Esophagus squamous epithelium (tissue), 5 donors: ENCODE measurements at places on chromosomes 2 and 18.

DNA sequence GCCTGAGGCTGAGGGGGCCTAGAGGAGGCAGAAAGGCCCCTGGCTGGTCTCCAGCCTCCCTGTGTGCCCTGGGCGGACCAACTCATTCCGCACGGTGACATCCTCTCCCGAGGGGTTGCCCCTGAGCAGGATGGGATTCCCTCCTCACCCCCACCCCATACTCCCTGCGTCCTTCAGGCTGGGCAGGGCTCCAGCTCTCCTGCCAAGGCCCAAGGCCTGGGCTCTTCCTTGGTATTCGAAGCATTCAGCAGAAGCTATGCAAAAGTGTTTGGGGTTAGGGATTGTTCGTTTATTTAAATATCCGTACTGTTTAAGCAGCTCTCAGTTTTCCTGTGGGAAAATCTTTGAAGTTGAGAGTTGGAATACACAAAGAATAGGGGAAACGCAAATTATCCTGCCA, 113.1 kb upstream of the RAB12 start:
- no peak for DNase-seq

- no peak for DNase-seq
These were observed 43.4 kb downstream of the LHCGR start for GRCh38 chr2:48712151-48712550.

DNA sequence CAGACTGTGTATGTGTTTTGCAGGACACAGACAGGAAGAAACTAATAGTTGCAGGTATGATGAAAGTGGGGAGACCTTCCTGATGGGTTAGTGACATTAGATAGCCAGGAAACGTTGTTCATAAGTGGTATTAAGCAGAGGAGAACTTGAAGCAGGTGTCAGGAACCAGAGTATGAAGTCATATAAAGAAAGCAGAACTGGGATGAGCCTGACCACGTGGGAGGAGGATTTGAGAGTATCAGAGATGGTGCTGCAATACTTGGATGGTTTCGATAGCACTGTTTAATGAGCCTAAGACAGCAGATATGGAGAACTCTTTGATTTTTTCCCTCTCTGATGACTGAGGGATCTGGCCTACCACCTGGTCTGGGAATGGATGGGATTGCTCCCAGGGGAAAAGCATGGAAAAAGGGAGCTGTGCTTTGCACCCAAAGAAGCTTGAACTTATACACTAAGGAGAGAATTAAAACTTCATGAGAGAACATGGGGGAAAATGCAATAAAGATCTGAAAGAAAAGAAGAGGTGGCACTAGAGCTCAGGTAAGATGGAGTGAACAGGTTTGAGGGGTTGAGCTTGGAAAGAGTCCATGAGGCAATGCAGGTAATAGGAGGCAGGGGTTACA, 226.0 kb upstream of the LRRTM1 start:
- DNase-seq, result no peak

DNA sequence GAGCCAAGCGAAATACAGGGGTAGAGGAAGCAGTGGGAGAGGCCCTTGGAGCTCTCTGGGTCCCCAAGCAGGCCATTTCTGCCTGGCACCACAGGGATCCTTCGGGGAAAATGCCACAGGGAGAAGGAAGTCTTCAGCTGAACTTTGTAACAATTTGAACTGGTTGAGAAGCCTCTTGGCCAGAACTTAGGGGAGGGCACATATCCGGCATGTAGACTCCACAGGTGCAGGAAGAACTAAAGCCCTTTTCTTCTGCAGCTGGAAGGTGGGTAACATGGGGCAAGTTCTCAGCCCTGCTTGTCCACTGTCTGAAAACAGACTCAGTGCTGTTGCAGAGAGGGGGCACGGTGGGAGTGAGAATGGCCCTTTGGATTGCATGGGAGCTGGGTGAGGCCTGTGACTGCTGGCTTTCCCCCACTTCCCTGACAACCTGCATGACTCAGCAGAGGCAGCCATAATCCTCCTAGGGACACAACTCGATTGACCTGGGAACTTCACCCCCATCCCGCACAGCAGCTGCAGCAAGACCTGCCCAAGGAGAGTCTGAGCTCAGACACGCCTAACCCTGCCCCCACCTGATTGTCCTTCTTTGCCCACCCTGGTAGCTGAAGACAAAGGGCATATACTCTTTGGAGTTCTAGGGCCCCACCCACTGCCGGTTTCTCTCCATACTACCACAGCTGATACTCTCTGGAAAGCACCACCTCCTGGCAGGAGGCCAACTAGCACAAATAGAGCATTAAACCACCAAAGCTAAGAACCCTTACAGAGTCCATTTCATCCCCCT, 101.6 kb upstream of the FAM136A start:
- DNase-seq, result no peak

DNA sequence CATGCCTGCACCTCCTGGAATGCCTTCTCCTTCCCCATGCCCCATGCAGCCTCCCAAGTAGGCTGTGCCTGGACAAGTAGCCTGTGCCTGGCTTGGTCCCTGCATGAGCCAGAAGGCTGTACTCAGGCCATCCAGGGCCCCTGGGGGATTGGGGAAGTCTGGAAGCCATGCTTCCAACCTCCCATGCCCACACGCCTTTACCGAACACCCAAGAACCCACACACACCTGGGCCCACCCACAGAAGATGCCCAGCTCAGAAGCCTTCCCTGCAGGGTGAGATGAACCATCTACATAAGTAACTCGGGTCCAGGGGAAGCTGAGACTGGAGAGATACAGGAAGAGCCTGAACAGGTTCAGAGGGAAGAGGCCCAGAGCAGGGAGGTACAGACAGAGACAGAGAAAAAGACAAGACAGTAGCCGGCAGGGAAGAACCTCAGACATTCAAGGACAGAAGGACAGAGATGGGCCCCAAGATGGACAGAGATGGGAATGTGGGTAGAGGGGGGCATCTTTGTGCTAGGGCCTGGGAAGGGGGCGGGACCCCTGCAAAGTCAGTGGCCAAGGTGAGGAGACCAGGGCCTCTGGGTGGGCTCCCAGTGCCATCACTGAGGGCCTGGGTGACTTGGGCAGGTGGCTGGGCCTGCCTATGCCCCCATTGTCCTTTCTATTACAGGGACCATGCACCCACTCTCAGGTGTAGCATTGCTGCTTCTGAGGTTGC, 4.3 kb downstream of the BIN1 start:
- no peak for DNase-seq

GRCh38 chr2:208369091-208369490, 37.5 kb upstream of the PTH2R start:
- DNase-seq, result no peak

DNA sequence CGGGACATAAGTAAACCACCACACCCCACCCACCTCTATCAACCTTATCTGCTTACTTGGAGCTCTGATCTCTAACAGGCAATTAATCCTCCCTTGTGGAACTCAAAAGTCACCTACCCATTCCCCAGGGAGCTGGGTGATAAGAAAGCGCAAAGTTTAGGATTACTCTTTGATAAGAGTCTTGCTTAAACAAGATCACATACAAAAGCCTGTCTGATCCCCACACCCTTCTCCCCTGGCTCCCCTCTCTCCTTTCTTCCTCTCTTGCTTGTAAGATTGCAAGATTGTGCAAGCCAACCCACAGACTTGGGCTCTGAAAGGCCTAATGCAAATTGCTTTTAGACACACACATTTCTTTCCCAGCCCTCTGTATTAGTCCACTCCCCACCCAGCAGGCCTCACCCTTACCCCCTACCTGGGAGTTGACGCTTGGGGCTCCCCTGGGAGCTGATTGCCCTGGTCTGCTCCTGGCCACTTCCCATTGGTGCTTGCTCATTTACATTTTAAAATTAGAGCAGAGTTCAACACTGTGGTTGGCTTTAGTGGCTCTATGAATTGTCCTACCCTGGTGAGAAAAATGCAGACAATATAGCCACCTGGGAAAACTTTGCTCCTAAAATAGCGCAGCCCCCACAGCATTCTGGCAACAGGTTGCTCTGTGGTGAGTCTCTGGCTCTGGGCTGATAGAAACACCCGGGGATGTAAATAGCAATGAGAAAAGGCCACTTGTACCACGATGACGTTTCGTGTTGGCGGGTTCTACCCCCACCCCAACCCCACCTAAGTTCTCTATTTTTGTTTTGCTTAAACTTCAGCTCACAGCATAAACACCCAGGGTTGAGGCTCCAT, 92.8 kb upstream of the MSH2 start:
- peak; percentile 26 for DNase-seq

- DNase-seq, result no peak
These were observed 274.7 kb upstream of the SIX2 start for GRCh38 chr2:45283764-45284620.

DNA sequence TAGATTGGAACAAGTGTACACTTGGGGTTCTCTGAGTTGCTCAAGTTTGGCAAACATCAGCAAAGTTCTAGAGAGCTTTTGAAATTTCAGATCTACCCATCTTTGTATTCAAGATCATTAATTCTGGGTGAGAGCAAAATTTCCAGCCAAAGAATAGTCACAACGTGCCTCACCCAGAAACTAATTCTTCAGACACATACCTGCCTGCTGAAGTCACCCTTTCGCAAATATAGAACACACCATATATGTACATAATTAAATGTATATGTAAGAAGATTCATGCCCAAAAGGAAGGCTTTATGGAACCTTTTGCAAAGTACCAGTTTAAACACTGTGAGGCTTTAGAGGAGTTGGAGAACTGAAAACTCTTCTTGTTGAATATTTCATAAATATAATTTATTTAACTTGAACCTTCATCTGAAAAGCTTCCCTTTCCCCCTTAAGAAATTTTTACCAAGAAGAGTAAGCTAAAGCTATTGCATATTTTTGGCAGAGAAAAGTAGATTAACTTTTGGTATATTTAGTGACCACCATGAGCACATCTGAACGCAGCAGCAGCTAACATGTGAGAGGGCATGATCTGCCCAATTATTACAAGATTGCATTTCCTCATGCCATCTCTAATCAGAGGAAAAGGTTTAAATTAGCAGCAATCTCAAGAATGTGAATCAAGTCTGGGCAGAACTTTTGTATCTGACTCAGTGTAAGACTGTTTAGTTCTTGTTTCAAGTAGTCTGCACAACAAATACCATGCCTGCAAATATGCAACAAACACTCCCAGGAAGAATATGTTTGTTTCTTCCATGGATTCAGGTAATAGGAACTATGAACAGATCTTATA, 8.2 kb downstream of the RND3 start:
- no peak for DNase-seq
